T-helper 1 cell (primary cell): ENCODE measurements at places on chromosomes 1 and 21.

- no peak for DNase-seq
Measured at GRCh38 chr1:107590900-107591622, 373.9 kb downstream of the VAV3 start.

GRCh38 chr1:38743184-38743583, 116.4 kb downstream of the RRAGC start:
- no peak for DNase-seq

DNA sequence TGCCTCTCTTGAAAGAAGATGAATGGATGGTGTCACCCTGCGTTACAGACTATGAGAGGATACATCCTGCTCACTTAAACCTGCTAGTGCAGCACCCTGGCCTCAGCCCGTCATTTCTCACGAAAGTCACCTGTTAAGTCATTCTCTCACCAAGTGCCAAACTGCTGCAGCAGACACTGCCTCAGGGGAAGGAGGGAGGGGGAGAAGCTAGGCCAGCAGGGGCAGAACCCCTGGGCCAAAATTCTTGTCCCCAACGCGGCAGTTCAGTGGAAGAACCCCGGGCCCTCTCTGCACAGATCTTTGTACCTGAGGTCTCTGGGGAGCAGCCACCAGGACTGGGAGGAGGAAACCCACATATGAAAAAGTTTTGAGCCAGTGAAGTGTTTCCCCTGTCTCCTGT, 37.6 kb downstream of the SYT6 start:
- no peak for DNase-seq

DNA sequence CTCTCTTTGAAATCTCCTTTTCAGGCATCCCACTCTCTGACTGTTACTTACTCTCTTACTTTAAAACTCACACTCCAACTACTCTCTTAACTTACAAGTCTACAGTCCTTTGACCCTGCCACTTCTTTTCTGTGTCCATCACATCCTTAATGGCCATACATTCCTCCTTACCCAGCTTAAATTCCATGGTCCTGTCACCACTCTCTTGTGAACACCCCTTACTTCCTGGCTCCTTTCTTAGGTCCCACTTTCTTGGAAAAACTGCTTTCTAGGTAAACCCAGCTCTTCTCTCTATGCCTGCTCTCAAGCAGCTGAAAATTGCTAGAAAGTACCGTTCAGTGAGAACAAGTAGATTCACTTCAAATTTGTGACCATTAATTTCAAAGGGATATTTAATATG, 109.1 kb downstream of the OLFML2B start:
- no peak for DNase-seq

GRCh38 chr1:25912076-25912831, 6.0 kb upstream of the STMN1 start:
- no peak for DNase-seq
